ENCODE measurements at places on chromosomes 2 and 18.

GRCh38 chr2:18662689-18663088 lies 73.3 kb upstream of the NT5C1B start:
- no peaks in the 10 kb centered on the region for H3K36me3 ChIP-seq
- no peak overlapping the region for H3K27ac ChIP-seq
- no peak overlapping the region for H3K4me3 ChIP-seq
- H3K27me3 ChIP-seq: no peaks in the 10 kb centered on the region
- no peak for DNase-seq

- peaks cover 51% of the 10 kb centered on the region for H3K4me1 ChIP-seq
- DNase-seq: peak; percentile 31
- peaks cover 59% of the 10 kb centered on the region for H3K36me3 ChIP-seq
- H3K27ac ChIP-seq: peak overlapping the region; percentile 93
Measured at GRCh38 chr2:7026742-7027141, 109.5 kb downstream of the RNF144A start.

DNA sequence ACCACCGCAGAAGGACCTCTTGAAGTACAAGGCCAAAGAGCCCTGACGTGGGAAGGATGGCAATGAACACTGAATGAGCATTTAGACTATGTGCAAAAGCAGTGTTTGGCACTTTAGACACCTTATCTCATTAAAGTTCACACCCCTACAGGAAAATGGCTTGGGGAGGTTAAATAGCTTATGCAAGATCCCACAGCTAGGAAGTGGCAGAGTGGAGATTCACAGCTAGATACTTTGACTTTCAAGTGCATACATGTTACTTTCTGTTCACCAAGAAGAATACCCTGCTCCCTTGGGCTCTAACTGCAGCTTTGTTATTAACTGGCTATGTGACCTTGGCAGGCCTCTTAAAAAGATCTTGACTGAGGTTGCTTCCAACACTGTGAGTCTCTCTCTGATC lies 58.2 kb downstream of the ICOS start:
- no peaks in the 10 kb centered on the region for H3K36me3 ChIP-seq
- H3K27me3 ChIP-seq: no peaks in the 10 kb centered on the region
- H3K4me1 ChIP-seq: no peaks in the 10 kb centered on the region
- no peak overlapping the region for H3K27ac ChIP-seq

- H3K4me3 ChIP-seq: peak overlapping the region; percentile 83
- peaks cover 77% of the 10 kb centered on the region for H3K4me1 ChIP-seq
- H3K27ac ChIP-seq: peak overlapping the region; percentile 94
- peak; percentile 62 for DNase-seq
Measured at GRCh38 chr2:85584857-85585780, 888 bp downstream of the VAMP5 start.

- H3K4me3 ChIP-seq: no peak overlapping the region
- H3K4me1 ChIP-seq: no peaks in the 10 kb centered on the region
- no peak for DNase-seq
- no peak overlapping the region for H3K27ac ChIP-seq
Measured at GRCh38 chr2:118974103-118974993, 32.4 kb downstream of the MARCO start.

GRCh38 chr18:4528405-4528804 lies 73.3 kb upstream of the DLGAP1 start:
- H3K27me3 ChIP-seq: peaks cover 1% of the 10 kb centered on the region
- H3K27ac ChIP-seq: no peak overlapping the region
- no peak for DNase-seq
- H3K36me3 ChIP-seq: peaks cover 9% of the 10 kb centered on the region

DNA sequence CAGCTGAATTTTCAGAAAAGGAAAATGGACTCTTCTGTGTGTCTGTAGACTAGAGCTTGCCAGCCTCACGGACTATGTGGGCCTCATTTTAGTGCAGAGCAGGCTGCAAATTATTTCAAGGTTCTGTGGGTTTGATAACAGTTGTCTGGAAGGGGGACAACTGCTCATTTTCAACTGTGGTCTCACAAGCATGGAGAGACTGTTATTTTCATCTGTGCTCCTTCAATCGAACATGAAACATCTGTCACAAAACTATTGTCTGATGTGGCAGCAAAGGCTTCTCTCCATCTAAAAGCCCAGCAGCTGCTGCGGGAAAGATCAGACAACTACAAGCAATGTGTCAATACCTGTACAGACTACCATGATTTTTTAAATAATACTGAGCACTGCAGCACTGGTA lies 211.8 kb downstream of the LRRTM4 start:
- no peak overlapping the region for H3K27ac ChIP-seq
- DNase-seq: no peak
- no peak overlapping the region for H3K4me3 ChIP-seq
- peaks cover 2% of the 10 kb centered on the region for H3K27me3 ChIP-seq

GRCh38 chr2:105470979-105471378 lies 72.1 kb upstream of the FHL2 start:
- H3K36me3 ChIP-seq: no peaks in the 10 kb centered on the region
- H3K27me3 ChIP-seq: peaks cover 7% of the 10 kb centered on the region
- H3K4me1 ChIP-seq: peaks cover 17% of the 10 kb centered on the region

GRCh38 chr2:10016802-10017258 lies 26.5 kb upstream of the KLF11 start:
- H3K27me3 ChIP-seq: no peaks in the 10 kb centered on the region
- no peaks in the 10 kb centered on the region for H3K36me3 ChIP-seq
- no peak overlapping the region for H3K4me3 ChIP-seq

DNA sequence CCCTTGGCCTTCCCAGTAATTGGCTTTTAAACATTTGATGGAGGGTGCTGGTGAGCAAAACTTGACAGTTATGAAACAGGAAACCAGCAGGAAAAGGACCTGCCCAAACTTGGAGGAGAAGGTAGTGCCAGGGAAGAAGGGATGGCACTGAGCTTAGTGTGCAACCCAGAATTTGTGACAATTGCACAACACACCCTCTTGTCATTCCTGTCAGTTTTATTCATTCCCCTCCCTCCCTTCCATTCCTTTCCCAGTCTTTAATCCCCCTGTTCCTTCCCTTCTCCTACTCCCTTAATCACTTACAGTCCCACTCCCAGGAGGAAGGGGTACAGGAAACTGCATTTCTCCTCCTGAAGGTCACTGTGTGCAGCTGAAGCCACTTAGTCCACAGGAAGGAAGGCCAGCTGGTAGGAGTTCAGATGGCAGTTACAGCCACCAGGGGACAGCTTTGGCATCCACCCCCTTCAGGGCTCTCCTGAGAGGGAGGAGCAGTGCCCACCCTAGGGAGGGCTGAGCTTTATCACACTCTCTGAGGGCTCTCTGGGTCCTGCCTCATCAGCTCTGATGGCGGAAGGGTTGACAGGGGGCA lies 24.0 kb upstream of the SIGLEC15 start:
- no peak overlapping the region for H3K4me3 ChIP-seq
- H3K27ac ChIP-seq: no peak overlapping the region

DNA sequence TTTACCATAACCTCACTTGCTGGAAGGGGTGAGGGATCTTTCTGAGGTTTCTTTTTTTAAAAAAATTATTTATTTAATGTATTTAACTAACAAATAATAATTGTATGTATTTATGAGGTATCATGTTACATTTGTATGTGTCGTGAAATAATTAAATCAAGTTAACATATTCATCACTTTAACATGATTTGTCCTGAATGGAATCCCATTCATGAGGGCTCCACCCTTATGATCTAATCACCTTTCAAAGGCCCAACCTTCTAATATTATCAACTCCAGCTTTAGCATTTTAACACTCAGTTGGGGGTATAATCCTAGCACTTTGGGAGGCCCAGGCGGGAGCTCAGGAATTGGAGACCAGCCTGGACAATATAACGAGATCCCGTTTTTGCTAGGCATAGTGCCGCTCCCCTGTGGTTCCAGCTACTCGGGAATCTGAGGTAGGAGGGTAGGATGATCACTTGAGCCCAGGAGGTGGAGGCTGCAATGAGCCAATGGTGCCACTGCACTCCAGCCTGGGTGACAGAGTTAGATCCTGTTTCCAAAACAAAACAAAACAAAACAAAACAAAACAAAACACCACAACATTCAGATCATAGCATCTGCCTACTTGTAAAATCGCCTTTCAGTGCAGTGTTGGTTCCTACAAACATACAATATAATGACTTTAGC lies 1.1 kb upstream of the TAF4B start:
- peaks cover 2% of the 10 kb centered on the region for H3K27me3 ChIP-seq
- peak overlapping the region; percentile 94 for H3K4me3 ChIP-seq
- H3K36me3 ChIP-seq: no peaks in the 10 kb centered on the region
- DNase-seq: no peak
- no peak overlapping the region for H3K27ac ChIP-seq

DNA sequence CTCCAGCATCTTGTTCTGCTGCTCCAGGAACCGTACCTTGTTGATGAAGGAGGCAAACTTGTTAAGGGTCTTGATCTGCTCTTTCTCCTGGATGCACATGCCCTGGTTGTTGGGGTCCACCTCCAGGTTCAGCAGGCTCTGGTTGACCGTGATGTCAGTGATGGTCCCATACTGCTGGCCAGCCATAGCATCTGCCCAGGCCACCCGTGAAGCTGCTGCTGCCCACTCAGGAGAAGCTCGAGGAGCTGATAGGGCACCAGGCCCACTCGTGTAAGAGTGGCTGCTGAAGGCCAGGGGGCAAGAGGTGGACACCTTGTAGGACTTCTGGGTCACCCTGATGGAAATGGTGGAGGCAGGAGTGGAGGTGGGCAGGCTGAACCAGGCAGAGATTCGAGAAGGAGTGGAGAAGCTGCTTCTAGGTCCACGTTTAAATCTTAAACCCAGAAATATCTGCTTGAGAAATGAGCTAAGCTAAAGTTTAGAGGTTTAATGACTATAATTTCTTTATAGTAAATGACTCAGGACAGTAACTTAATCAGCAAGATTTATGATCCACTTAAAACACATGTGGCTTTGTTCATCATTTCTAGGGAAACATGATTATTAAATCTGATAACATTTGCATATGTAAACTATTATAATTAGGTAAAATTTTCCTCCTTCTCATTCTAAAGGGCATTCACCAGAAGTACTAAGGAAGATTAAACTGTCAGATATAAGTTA lies 358.7 kb upstream of the SETBP1 start:
- H3K36me3 ChIP-seq: no peaks in the 10 kb centered on the region
- no peak overlapping the region for H3K27ac ChIP-seq
- H3K4me1 ChIP-seq: peaks cover 6% of the 10 kb centered on the region
- DNase-seq: no peak
- no peaks in the 10 kb centered on the region for H3K27me3 ChIP-seq

GRCh38 chr2:109020217-109020637 lies 31.2 kb upstream of the EDAR start:
- no peaks in the 10 kb centered on the region for H3K4me1 ChIP-seq
- H3K27ac ChIP-seq: no peak overlapping the region
- no peaks in the 10 kb centered on the region for H3K36me3 ChIP-seq
- peaks cover 2% of the 10 kb centered on the region for H3K27me3 ChIP-seq
- no peak overlapping the region for H3K4me3 ChIP-seq
- DNase-seq: no peak

- H3K27ac ChIP-seq: no peak overlapping the region
- no peaks in the 10 kb centered on the region for H3K36me3 ChIP-seq
- no peak overlapping the region for H3K4me3 ChIP-seq
- DNase-seq: no peak
Measured at GRCh38 chr2:105597806-105598803, 146.6 kb upstream of the NCK2 start.

DNA sequence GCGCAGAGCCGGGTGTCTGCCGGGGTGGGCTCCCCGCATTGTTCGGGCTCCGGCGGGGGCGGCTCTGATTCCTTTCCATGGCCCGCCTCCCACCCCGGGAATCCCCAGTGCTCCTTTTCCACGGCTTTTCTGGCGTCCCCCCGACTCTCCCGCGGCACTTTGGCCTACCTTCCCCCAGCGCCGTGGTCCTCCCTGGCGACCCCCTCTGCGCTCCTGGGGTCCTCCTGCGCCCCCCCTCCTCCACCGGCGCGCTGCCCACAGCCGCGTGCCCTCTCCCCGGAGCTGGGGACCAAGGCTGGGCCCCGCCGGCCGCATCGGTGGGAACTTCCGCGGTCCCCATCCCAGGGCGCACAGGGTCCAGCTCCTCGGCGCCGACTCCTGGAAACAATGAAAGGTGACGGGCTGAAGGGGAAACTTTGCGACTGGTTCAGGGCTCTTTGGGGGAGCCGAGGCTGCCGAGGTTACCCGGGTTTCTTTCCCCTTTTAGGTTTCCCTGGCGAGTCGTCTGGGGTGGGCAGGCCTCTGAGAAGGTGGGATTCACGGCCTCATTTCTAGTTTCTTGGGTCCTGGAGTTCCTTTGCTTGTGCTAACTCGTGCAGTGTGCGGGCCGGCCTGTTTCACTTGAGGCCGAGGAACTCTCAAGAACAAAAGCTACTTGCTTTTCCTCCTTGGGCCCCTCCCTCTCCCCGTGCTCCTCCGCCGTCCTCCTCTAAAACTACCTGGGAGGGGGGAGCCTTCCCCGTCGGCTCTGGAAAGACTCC lies 2.2 kb downstream of the TGIF1 start:
- H3K4me3 ChIP-seq: peak overlapping the region; percentile 98
- peaks cover 27% of the 10 kb centered on the region for H3K36me3 ChIP-seq
- peaks cover 46% of the 10 kb centered on the region for H3K4me1 ChIP-seq
- DNase-seq: peak; percentile 41
- peaks cover 41% of the 10 kb centered on the region for H3K27me3 ChIP-seq

GRCh38 chr2:80073134-80073561 lies 231.4 kb downstream of the LRRTM1 start:
- peaks cover 3% of the 10 kb centered on the region for H3K36me3 ChIP-seq
- H3K4me1 ChIP-seq: peaks cover 2% of the 10 kb centered on the region
- H3K4me3 ChIP-seq: no peak overlapping the region
- peak; percentile 52 for DNase-seq
- H3K27ac ChIP-seq: no peak overlapping the region

DNA sequence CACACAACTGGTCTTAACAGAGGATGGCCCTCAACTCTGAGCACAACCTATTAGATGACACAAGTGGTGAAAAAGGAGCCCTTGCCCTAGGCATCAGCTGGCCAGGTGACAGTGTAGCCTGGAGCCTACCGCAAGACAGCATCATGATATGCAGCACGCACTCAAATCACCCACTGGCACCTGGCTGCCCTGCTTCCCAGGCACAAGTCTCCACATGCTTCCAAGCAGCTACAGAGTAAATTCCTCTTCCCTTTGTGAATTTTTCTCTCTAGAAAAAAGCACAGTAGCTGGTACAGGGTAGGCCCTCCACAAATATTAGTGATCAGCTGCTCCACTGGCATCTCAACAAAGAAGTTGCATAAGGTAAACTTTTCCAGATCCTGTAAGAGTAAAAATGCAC lies 6.0 kb downstream of the FBXO15 start:
- no peak overlapping the region for H3K27ac ChIP-seq
- H3K36me3 ChIP-seq: no peaks in the 10 kb centered on the region
- no peak for DNase-seq
- H3K27me3 ChIP-seq: peaks cover 4% of the 10 kb centered on the region

DNA sequence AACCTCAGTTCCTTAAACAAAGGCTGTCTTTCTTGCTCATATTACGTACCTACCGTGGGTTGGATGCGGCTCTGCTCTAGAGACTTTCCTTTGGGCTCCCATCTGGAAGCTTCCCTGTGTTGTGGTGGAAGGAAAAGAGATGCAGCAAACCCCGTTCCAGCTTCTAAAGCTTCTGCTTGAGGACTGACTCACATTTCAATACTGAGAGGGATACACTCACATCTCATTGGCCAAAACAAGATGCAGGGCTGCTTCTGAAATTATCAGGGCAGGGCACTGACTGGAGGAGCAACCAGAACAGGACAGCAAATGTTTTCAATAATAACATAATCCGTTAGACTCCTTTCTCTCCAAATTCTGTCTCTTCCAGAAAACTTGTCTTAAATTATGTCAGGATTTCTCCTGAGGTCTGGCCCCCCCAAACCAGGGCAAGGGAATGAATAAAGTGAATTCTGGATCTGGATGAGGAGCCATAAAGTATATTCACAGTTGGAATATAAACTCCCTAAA lies 4.5 kb upstream of the MYO5B start:
- H3K4me3 ChIP-seq: no peak overlapping the region
- H3K27me3 ChIP-seq: peaks cover 12% of the 10 kb centered on the region
- no peak overlapping the region for H3K27ac ChIP-seq
- no peaks in the 10 kb centered on the region for H3K4me1 ChIP-seq
- no peaks in the 10 kb centered on the region for H3K36me3 ChIP-seq
- DNase-seq: no peak
